NCI-H2081 treated with DMSO at 0.1 percent for 48 hours (cell line): ENCODE measurements at places on chromosomes 12 and 14.

DNA sequence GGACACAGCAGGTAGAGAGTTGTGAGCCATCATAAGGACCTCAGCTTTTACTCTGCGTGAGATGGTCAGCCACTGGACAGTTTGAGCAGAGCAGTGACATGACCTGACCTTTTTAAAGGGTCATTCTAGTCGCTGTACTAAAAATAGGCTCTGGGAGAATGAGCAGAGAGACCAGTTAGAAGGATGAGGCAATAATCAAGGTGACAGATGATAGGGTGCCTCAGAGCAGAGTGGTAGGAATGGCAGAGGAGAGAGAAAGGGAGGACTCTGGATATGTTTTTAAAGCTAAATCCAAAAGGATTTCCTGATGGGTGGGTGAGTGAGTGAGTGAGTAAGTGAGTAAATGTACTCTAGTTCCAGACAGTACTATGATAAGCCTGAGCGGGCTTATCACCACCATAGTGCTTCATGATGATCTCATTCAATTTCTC, 83.6 kb upstream of the ARHGAP5 start:
- no peak for DNase-seq

DNA sequence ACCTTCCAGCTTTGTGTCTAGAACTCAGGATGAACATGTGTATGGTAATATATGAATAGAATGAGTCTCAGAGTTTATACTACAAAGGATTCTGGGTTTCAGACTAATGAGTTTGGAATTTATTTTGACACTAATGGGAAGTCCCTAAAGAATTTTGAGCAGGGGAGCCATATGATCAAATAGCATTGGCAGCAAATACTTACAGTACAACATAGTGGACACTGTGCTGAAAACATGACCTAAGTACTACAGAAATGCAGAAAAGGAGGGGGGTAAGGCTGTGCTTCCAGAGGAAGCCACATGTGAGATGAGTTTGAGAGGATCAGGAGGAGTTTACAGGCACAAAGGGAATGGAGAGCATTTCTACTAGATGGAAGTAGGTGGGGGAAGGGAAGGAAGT, 225.8 kb downstream of the C12orf42 start:
- no peak for DNase-seq

DNA sequence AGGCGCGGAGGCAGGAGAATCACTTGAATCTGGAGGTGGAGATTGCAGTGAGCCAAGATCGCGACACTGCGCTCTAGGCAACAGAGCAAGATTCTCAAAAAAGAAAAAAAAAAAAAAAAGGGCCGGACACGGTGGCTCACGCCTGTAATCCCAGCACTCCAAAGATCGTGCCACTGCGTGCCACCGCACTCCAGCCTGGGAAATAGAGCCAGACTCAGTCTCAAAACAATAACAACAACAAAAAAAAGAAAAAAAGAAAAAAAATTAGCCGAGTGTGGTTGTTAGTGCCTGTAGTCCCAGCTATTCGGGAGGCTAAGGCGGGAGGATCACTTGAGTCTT, 470 bp upstream of the RPL6 start:
- no peak for DNase-seq

DNA sequence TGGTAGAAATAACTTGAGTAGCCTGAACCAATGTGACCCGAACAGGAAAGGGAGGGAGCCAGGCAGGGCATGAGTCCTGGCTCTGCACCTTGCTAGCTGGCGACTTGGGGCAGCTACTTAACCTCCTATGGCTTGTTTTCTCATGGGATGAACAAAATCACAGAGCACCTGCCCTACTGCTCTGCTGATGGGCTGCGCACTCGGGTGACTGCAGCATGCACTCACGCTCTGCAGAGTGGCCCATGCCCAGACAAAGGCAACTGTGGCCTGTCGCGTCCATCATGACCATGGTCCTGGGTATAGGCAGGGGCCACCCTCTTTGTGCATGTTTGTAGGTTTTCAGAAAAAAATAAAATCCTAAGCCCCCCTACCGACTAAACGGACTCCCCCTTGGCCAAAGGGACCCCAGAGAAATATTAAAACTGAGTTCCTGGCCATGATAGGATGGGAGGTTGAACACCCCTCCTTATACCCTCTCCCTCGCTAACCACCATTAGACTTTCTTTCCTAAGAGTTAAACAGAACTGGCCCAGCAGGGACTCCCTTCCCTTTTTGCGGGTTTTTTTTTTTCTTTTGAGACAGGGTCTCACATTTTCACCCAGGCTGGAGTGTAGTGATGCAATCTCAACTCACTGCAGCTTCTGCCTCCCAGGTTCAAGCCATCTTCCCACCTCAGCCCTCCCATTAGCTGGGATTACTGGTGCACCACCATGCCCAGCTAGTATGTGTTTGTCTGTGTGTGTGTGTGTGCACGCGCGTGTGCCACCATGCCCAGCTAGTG, 32.5 kb downstream of the VWF start:
- no peak for DNase-seq

GRCh38 chr12:62712681-62713573, 222.0 kb downstream of the PPM1H start:
- DNase-seq: no peak

- DNase-seq: no peak
Measured at GRCh38 chr12:20631711-20632110, 63.4 kb upstream of the SLCO1C1 start.

DNA sequence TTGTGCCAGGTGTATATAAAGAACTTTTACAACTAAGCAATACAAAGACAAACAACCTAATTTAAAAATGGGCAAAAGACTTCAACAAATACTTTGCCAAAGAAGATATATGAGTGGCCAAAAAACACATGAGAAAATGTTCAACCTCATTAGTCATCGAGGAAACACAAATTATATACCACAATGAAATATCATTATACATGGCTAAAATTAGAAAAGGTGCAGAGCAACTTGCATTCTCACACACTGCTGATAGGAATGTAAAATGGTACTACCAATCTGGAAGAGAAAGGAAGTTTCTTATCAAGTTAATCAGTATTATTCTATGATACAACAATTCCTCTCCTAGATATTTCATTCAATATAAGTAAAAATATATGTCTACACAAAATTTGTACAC, 131.6 kb upstream of the FRMD6 start:
- DNase-seq: no peak

- DNase-seq: no peak
Measured at GRCh38 chr12:70149013-70149412, 94.2 kb upstream of the CNOT2 start.

DNA sequence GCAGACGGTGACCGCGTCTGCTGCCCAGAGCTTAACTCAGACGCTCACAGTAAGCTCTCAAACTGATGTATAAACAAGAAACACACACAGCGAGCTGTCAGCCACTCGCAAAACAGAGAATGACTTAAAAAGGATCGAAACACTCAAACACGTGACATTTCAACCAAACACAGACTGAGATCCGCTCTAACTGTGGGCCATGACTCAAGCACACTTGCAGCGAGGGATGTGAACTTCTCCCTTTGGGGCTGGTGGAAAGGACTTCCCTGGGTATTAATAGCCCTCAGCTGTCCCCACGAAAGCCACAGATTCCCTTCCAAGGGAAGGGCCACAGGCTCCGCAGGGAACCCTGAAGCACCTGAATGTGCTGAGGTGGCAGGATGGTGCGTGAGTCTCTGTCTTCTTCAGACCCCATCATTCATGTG, 29.1 kb downstream of the CCDC88C start:
- no peak for DNase-seq

DNA sequence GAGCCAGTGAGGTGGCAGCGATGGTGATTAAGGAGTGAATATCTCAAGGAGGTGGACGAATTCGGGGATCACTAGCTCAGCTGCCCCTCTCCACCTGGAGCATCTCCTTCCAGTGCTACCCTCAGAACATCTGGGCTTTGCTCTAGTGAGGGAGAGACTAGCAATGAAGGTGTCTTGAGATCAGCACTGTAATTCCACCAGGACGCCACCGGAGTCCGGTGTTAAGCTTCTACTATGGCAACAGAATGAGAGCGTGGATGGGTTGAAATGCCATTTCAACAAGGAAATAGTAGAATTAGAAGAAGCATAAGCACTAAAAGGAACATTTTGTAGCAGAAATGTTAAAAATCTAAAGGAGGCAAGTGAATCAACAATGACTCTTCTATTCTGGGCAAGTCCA, 61.1 kb downstream of the NTF3 start:
- DNase-seq: no peak

DNA sequence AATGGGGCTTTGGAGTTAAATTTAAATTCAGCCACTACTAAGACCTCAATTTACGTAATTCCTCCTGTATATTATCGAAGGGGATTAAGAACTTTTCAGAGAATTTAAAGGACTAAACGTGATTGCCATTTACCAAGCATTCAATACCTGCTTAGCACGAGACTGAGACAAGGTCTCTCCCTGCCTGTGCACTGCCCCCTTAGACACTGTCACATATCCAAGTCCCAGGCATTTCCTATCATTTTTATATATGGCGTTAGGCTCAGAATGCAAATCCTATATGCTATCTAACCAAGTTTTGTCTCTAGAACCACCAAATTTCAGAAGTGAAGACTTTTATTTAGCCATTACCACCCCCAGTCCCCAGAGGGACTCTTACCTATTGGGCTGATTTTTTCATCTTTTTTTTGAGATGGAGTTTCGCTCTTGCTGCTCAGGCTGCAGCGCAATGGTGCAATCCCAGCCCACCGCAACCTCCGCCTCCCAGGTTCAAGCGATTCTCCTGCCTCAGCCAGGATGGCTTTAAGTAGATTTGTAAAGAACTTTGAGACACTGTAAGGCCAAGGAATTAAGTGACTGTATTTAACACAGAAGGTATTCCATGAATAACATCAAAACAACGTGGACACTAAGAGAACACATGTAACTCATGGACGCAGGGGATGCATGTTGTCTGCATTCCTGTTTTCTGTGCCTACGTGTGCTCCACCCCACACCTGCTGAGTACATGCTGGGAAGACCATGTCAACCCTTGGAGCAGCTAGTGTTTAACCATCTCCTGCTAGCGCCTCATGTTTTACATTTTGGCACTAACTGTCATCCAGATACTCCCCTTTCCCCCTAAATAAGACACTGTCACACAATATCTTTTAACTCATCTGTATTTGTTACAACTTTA, 6.4 kb downstream of the HSP90AA1 start:
- DNase-seq: no peak

DNA sequence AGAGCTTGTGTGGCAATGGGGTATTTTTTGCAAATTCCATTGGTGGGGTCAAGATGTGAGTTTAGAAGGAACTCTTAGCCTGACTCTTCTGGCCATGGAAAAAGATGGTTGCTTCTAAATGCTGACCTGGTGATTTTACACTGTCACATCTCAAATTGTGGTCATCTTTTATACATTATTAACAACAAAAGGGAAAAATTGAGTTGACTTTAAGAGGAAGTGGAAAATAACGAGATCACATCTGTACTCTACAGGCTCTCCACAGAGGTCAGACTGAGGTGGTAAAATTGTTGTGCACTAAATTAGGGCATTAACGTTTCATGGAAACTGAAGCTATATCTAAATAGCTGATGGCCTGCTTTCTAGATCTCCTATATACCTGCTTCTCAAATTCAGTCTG, 44.7 kb downstream of the PTPN11 start:
- DNase-seq: no peak

GRCh38 chr12:47707355-47707754, 1.5 kb upstream of the RPAP3 start:
- no peak for DNase-seq

- no peak for DNase-seq
Measured at GRCh38 chr14:36365766-36366165, 45.3 kb upstream of the MBIP start.

DNA sequence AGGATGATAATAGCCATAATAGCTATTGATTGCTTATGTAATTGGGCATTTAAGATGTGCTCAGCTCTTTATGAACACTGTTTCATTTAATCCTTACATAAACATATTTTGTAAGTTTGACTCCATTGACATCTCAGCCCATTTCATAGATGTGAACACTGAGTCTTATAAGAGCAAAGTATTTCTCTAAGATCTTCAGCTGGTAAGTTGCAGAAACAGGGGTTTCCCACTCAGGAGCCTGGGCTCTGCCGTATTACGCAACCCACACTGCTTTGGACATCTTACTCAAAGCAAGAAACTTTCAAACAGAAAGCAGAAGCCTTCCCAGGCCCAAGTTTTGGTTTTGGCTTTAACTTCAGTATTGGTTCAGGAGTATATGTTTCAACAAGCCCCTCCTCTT, 705.1 kb downstream of the MED13L start:
- no peak for DNase-seq

DNA sequence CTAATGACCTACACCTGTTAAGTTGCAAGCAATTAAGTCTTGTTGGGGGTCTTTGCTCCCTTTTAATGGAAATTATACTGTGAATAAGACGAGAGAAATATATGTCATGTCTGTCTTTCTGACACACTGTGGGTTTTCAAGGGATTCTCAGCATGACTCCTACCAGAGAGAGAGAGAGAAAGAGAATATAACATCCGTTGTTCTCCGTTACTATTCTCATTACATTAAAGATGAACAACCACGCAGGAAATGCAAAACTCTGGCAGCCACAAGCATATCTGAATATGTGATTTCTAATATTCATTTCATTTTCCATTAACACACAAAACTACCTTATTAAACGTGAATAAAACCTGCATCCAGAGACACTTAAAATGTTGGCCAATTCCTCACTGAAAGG, 67.3 kb upstream of the EGLN3 start:
- no peak for DNase-seq

GRCh38 chr14:37587131-37587803, 7.8 kb downstream of the FOXA1 start:
- no peak for DNase-seq

DNA sequence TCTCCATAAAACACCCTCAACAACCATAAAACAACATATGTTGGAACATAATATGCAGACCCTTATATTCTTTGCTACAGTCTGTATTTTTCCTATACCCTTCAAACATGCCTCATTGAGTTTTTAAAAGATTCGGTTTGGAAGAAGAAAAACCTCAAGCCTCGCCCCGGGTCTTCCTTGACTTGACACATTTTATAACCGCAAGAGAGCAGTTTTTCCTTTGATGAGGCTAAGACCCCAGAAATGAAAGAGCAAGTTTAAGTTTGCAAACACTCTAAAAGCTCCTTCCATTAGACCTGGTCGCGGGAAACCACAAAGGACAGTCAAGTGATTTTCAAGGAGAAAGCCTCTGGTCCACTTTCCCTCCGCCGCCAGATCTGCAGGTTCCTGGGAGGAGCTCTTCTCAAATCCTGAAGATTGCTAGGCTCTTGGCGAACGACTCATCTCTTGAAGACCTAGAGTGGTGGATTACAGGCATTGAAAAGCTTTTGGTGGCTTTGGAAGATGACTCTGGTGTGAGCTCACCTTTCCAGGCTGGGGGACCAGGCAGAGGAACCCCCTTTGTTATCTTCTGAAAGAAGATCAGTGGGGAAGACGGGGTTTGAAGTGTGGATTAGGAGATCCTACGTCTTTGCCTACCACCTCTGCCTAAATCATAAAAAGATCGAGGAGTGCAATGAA, at the start of gene ASCL4:
Gene ASCL4 (plus strand): TSS at position 356 of the 681 bp plus-strand sequence. CDS start 515 bp downstream, outside the sequence.
- no peak for DNase-seq

GRCh38 chr12:86710109-86710508, 453.9 kb upstream of the MGAT4C start:
- DNase-seq: no peak
